ENCODE measurements at places on chromosomes 5 and 9.

- DNase-seq = no peak
Observed at GRCh38 chr5:141430332-141431113, at the start of gene PCDHGA12. Gene PCDHGA12 (plus strand): TSS chr5:141430507. CDS start chr5:141430760, 253 bp downstream.

DNA sequence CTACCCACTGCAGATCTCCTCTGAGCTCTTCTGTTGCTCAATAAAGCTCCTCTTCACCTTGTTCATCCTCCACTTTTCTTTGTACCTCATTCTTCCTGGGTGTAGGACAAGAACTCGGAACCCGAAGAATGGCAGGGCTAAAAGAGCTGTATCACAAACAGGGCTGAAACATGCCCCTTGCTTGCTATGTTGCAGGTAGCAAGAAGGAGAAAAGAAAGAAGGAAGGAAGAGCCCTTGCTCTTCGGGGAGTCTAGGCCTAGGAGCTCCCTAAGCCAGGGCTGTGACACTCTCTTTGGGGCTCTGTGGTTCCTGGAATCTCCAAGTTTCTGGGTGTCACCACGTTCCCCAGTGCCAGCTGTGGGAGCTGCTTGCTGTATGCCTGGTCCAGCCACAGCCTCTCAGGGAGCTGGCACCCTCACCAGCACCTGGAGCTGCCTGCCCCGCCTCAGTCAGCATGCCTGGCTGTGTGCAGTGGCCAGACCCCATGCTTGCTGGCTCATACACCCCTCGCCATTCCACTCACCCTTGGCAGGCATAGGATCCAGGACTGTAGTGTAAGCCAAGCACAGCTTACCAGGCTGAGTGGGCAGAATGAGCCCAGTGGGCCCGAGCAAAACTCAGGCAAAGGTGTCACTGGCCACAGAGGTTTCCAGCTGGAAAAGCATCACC, 274.8 kb upstream of the ADRA1B start:
- no peak for DNase-seq

DNA sequence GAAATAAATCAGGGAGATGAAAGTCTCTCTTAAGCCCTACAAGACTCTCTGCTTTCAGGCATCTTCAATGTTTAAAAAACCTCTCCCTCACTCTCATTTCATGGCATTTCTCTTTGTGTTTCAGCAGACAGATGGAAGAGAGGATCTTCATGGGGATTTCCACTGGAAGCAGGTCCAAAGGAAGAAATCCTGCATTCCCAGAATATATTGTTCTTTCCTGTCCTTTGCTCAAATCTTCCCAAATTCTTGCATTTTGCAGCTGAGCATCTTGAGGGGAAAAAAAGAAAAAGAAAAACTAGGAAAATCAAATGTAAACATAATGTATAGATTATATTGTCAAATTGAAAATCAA, 382.2 kb downstream of the ENC1 start:
- no peak for DNase-seq

- no peak for DNase-seq
Observed at GRCh38 chr9:73116031-73116430, 35.6 kb upstream of the ANXA1 start.

GRCh38 chr9:134545543-134546245, 95.9 kb upstream of the COL5A1 start:
- DNase-seq = no peak

DNA sequence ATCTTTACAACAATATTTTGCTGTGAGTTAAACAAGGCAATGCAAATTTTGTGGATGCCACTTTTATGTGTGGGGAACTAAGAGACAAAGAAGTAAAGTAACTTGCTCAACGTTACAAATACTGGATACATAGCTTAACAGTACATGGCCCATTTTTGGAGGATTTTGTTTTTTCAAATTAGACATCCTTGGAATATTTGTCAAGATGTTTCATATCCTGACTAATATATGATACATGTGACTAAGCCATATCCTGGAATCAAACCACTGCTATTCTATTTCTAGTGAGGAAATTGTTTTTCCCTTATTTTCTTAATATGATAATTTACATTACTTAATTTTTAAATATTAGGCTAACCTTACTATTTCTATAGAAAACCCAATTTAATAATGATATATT, 529.8 kb downstream of the DMRTA1 start:
- no peak for DNase-seq
